ENCODE measurements at places on chromosomes 3 and 15.

GRCh38 chr3:133940536-133940935, 44.9 kb upstream of the RAB6B start:
- DNase-seq, result no peak

GRCh38 chr3:42658091-42658770, 4.7 kb downstream of the ZBTB47 start:
- DNase-seq, result no peak

DNA sequence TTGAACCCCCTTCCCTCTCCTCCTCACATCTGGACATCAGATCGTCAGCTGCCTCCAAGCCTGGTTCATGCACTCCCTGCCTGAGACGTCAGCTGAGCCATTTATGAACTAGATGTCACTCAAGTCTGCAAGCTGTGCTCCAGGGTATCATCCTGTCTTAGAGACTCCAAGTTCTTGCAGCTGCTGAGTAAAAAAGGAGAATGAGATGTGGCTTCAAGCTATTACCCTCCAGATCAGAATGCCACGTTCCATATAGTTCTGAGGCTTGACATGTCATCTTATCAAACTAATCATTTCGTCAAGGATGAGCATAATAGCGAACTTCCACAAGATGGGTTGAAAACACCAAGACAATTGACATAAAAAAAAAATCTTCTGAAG, 766.3 kb downstream of the TBL1XR1 start:
- no peak for DNase-seq

DNA sequence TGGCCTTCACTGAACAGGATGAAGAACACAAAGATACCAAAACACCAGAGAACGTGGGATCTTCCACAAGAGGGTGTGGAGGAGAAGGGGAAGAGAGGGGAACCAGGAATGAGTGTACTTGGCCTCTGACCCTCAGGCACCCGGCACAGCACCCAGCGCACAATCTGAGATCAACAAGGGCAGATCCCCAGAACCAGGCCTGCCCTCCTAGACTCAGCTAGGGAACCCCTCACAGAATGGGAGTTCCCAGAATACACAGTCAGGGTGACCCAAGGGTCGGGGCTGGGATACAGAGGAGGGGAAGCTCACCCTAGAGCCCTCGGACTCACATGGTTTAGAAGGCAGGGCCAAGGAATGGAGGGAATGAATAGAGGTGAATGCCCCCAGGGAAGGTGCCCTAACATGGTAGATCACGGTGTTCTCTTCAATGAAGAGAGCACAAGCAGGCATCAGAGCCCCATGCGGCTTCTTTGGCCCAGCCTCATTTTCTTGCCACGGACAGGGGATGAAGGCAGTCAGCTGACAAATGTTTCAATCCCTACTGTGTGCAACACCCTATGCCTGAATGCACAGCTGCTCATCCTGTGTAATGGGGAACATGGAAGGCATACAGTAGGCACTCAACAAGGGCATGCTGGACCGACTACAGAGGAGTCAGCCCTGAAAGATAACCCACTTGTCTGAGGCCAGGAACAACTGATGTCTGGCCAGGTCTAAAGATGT, 13.1 kb downstream of the BMF start:
- DNase-seq, result no peak

DNA sequence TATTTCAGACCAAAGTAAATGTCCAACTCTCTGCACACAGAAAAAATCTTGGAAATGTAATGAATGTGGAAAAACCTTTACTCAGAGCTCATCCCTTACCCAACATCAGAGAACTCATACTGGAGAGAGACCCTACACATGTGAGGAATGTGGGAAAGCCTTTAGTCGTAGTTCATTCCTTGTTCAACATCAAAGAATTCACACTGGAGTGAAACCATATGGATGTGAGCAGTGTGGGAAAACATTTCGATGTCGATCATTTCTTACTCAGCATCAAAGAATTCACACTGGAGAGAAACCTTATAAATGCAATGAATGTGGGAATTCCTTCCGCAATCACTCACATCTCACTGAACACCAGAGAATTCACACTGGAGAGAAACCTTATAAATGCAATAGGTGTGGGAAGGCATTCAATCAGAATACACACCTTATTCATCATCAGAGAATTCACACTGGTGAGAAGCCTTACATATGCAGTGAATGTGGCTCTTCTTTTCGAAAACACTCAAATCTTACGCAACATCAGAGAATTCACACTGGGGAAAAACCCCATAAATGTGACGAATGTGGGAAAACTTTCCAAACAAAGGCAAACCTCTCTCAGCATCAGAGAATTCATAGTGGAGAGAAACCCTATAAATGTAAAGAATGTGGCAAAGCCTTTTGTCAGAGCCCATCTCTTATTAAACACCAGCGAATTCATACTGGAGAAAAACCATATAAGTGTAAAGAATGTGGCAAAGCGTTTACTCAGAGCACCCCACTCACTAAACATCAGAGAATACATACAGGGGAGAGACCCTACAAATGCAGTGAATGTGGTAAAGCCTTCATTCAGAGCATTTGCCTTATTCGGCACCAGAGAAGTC, 8.0 kb upstream of the ZNF501 start:
- DNase-seq, result no peak

- no peak for DNase-seq
Observed at GRCh38 chr15:52680761-52681160, 1.6 kb upstream of the ATOSA start.

DNA sequence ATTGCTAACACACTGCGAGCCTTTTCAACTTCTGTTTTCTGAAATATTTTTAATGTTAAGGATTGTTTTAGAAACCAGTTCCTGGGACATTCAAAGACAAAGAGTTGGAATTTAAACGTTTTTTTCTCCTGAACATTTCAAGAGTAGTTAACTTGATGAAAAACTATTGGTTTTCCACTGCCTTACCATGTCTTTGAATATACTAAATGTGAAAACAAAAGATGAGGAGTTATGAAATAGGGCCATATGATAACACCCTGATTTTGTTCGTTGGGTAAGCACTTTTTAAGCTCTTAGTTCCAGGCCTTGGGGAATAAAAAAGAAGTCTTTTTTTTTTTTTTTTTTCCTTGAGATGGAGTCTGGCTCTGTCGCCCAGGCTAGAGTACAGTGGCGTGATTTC, 2.8 kb downstream of the DIS3L start:
- DNase-seq, result no peak

GRCh38 chr15:100078511-100079220, 263.1 kb downstream of the ADAMTS17 start:
- no peak for DNase-seq

DNA sequence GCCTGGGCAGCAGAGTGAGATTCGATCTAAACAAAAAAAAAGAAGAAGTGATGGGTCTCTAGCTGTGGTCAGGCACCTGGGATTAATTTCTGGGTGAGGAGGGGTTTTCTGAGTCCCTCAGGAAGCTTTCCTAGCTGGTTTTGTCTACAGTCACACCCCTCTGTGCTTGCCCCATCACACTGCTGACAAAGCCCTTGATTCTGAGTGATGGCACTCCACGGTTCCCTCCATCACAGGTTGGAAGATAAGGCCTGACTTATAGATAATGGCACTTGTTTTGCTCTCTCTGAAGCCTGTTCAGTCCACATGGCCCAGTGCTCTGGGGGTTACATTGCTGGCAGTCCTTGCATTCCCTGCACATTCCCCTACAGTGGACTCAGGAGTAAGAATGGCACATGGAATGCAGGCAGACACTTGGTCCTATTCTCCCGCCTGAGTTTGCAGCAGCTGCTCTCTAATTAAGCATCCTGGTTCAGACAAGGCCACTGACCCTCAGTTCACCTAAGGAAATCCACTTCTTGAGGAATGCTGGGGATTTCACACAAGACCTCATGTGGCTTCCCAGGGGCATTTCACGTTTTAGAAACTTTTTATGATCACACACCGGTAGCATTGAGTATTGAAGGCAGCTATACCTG, 81.0 kb upstream of the NMNAT3 start:
- no peak for DNase-seq

DNA sequence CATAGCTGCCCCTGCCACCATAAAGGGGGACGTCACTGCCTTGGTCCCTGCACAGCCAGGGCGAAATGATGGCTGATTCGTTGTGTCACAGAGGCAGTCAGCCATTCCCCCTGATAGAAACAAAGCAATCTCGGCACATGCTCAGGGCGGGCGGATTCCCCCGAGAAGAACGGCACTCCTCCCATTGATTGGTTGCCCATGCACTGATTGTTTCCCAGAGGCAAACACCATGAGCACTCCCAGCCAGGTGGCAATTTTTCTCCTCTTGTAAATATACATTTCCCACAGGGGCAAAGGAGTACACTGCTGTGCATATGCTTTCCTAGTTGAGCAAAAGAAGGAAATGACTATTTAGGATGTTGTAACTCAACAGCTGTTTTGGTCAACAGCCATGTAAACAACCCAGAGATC, 56.5 kb downstream of the KY start:
- DNase-seq, result no peak

GRCh38 chr3:183494341-183494740, 61.2 kb downstream of the KLHL6 start:
- DNase-seq, result no peak

- DNase-seq, result no peak
Observed at GRCh38 chr3:105957722-105958121, 88.9 kb upstream of the CBLB start.

DNA sequence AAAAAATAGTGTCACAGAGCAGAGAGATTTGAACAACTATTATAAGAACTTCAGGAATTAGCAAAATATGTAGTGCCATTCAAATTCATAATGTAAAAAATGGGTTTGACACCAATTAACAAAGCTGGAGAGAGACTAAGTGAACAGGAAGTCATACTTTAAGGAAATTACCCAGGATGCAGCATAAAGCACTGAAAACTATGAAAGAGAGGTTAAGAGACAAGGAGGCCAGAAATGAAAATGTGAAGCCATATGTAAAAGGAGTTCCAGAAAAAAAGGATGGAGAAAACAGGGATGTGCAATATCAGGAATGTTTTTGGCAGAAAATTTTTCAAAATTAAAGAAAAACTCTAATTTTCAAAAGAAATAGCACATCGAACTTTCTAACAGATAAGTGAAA, 57.6 kb downstream of the SLCO2A1 start:
- no peak for DNase-seq

DNA sequence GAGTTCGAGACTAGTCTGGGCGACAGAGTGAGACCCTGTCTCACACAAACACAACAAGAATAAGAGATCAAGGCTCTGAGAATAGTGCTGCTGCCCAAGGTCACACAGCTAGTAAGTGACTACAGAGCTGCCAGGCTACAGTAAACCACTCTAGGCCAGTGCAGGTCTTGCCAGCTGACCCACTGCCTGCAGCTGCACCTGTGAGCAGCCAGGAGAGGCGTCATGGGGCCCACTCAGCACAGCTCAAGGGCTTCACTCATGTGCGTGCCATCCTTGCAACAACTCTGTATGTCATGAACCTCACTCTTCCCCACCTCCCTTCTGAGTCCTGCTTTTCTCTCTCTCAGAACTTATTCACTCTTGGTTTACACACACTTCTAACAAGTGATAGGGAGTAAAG, 176.7 kb downstream of the SMAD6 start:
- DNase-seq, result no peak

DNA sequence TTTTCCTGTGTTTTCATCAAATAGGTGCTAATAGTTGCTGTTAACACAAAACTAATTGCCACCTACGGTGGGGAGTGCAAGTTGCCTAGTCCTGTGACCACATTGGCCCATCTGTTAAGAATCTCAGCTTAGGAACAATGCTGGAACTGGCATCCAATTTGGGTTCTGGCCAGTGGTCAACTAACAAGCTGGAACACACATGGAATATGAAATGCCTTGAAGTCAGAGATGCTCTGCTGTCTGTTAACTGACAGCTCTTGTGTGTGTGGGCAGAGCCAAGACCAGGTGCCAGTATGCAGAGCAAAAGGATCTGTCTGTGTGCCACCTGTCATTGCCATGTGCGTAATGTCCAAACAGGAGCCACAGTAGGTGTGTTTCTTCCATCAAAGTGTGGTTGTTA, 460.8 kb downstream of the ROBO2 start:
- DNase-seq, result no peak

DNA sequence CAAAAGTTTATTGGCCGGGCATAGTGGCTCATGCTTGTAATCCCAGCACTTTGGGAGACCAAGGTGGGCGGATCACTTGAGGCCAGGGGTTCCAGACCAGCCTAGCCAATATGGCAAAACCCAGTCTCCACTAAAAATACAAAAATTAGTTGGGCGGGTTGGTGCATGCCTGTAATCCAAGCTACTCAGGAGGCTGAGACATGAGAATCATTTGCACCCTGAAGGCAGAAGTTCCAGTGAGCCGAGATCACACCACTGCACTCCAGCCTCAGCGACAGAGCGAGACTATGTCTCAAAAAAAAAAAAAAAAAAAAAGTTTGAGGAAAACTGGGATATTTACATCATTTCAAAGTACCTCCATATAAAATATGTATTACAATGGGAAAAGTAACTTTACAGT, 40.4 kb downstream of the ETFA start:
- no peak for DNase-seq

DNA sequence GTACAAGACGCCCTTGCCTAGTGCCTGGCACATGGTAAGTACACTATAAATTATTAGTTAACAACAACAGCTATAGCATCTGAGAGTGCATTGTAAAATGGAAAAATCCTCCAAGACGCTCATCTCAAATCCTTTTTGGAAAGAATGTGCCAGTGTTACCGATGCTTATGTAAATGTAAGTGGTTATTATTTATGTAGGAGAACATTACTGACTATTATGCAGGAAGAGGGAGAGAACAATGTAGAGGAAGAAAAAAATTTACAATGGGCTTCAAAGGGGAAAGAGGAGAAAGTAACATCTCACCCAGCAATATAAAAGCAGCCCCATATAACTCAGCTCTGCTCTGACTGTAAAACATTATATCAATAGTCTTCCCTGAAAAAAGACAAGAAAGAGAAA, 155.3 kb upstream of the LPP start:
- no peak for DNase-seq

- DNase-seq, result no peak
Observed at GRCh38 chr3:71057526-71057894, 526.0 kb downstream of the FOXP1 start.

GRCh38 chr15:86659724-86660411, 580.2 kb downstream of the AGBL1 start:
- DNase-seq, result no peak

DNA sequence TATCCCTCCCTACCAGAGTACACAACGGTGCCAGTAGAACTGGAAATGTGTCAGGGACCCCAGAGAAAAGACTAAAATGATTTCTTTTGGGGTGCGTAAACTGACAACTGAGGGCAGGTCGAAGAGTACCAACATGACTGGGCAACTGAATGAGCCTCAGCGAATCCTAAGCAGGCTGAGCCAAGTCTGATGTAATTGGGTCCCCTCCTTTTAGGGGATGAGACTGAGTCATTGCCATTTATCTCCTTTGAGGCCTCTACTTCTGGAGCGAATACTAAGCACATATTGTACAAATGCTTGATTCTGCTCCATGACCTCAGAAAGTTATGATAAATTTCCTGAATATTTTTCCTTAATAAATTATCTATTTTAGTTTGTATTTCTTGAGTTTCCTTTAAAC, 17.3 kb upstream of the GPR156 start:
- no peak for DNase-seq
